ENCODE measurements at places on chromosomes 12 and 14.
A peak's percentile ranks its signal among the peaks of the same experiment; 100 is the strongest.

DNA sequence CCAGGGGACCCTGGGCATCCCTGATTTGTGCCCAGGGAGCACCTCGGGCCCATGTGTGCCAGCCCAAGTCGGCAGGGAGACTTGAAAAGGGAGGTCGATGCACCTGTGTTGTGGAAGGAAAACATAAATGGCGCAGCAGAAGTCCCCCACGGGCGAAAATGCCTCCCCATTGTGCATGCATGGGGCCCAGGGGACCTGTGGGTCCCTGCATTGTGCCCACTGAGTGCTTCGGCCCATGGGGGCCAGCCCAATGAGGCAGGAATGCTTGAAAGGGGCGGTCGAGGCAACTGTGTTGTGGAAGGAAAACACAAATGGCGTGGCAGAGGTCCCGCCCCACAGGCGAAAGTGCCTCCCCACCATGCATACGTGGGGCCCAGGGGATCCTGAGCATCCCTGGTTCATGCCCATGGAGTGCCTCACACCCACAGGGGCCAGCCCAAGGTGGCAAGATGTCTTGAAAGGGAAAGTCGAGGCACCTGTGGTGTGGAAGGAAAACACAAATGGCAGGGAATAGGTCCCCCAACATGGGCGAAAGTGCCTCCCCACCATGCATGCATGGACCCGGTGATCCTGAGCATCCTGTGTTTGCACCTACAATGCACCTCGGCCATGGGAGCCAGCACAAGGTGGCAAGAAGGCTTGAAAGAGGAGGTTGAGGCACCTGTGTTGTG, 368.0 kb downstream of the ALG10 start:
- ATAC-seq, result no peak

GRCh38 chr12:89355243-89356068, 3.2 kb upstream of the DUSP6 start:
- no peak for ATAC-seq

DNA sequence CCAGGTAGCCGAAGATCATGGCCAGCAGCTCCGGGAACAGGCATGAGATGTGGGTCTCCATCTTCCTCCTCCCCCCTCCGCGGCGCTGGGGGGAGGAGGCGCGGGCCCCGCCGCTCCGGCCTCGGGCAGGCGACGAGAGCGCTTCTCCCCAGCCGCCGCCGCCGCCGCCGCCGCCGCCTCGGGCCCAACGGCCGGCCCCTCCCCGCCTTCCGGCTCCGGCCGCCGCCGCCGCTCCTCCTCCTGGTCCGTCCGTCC, 448 bp downstream of the FBXL14 start:
- peak; percentile 34 for ATAC-seq

- no peak for ATAC-seq
Observed at GRCh38 chr12:69641546-69641945, 30.8 kb upstream of the LRRC10 start.

GRCh38 chr12:56150563-56150962, 1.8 kb upstream of the MYL6B start:
- no peak for ATAC-seq

DNA sequence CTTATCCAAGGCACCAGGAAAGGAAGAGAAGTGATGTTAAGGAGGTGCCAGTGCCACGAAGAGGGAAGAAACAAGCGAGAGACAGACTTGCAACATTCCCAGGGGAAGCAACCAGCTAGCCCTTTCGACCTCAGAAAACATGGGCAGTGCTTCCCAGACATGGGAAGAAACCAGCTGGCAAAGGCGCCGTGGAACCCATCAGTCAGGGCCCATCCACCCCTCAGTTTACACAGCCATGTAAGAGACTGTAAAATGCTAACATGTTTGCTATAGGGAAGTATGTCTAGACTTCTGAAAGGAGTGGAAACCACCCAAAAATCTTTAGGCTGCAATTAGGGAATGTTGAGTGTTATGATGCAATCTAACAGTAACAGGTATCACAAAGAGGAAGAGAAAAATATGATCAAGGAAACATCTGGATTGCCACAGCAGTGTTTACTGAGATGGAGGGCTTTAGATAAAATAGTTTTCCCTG, 26.3 kb downstream of the ANAPC5 start:
- ATAC-seq, result no peak

GRCh38 chr12:75270157-75270556, 60.0 kb downstream of the CAPS2 start:
- ATAC-seq, result no peak

DNA sequence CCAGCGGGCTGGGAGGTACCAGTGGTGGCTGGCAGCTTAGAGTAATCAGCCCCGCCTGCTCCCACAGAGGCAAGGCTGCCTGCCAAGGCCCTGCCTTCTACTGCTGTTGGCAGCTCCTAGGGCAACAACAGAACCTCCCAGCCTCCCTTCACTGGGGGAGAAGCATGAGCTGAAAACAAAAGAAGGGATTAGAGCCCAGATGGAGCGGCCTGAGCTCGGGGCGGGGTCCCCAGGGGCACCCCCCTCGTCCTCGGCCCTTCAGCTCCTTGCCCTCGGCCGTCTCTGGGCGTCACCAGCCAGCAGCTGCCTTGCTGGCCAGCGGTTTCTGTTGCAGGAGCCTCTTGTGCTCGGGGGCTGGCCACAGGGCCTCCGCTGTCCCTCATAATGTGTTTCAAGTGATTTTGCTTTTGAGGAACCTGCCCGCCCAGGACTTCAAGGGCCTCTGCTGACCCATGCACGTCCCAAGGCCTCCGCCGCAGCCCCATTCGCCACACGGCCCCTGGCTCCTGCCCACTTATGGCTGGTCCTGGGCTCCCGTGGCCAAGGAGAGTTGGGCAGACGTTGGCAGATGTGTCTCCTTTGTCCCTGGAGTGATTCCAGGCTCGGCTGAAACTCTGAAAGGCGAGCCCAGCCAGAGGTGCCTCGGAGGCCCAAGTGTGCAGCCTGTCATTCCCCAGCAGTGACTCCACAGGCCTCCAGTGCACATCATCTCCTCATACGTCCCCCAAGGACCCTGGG, 49.7 kb downstream of the PSMA6 start:
- peak; percentile 100 for ATAC-seq

DNA sequence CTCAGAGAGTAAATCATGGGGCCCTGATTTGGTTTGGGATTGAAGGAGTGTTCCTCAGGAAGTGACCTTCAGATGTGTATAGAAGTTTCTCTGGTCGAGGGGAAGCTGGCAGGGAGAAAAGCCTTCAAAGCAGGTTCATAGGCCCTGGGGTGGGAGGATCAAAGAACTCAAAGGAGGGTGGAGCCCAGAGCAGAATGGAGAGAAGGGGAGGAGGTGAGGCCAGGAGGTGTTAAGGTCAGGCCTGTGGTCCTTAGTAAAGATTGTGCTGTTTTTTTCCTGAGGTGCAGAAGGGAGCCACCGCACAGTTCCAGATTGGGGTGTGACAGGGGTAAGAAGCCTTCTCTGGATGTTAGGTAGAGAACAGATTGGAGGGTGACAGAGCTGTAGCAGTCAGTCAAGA, 9.7 kb upstream of the CFAP251 start:
- no peak for ATAC-seq

DNA sequence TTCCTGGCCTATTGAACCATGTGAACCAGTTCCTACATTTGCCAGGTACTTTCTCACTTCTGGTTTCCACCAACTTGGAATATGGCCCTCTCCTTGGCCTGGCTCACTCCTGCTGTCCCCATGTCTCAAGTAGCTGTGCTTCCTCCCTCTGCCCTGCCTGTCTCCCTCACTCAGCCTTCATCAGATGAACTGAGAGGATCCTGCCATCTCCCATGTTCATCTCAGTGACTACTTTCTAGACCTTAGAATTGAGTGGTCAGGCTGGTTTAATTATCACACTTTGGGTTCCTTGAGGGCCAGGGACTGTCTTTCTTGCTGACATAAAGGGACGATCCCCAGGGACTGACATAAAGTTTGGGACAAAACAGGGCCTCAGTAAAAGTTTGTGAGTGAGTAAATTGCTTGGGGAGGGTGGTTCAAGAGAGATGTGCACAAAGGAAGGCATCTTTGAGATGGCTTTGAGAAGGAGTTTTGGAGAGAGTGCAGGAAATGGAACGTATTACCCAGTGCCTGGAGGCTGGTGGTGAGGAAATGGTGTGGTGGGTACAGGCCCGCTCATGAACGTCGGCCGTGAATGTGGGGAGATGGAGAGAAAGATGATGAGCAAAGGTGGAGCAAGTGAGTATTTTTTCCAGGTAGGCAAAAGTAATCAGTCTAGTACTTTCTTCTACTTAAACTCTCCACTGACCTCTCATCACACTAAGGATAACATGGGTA, 20.8 kb downstream of the DYRK2 start:
- no peak for ATAC-seq
